ENCODE measurements at places on chromosomes 2 and 18. TPM values are rescaled to one million over a fixed set of nuclear protein-coding genes. Genes with fewer than 3 reads are reported as not detected.

SIX2 gene
- 0.39 TPM for total RNA-seq

NOSTRIN gene
- total RNA-seq, result 9.4 TPM

GRCh38 chr2:46327627-46328026 lies 30.4 kb downstream of the EPAS1 start:
- no peak for DNase-seq

GRCh38 chr18:2984091-2984490 lies 28.9 kb downstream of the LPIN2 start:
- DNase-seq, result no peak

MAP3K19 gene
- total RNA-seq, result not detected

DNA sequence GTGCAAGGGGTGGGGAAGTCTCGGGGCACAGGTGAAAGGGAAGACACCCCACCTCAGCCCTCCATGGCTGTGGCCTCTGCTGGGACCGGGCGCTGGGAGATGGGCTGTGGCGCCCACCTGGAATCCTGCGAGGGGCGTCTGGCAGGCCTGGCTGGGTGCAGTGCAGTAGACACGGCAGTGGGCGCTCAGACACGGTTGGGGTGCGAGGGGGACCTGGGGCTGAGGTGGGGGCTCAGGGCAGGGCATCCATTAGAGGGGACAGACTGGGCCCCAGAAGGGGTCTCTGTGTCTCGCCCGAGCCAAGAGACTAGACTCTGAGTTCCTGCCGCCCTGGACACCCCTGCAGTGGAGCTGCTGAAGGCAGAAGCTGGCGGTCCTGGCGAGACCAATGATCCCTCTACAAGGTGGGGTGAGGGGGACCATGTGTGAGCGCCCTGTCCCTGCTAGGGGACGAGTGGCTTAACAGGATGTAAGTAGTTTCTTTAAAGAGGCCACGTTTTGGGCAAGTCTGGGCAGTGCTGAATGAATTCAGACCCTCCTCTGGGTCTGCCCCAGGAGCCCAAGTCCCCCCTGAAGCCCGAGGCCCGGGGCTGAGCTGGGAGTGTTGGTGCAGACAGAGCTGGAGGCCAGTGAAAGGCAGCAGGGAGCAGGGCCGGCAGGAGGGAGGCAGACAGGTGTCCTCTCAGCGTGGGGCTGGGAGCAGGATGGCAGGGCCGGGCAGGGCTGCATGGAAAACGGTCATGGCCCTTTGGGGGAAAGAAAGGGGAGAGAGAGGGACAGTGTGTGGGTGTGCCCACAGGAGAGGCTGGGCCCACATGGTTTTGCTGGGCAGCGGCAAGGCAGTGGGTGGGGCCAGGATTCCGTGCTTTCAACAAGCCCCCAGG lies 57.2 kb downstream of the HS6ST1 start:
- no peak for DNase-seq

DNA sequence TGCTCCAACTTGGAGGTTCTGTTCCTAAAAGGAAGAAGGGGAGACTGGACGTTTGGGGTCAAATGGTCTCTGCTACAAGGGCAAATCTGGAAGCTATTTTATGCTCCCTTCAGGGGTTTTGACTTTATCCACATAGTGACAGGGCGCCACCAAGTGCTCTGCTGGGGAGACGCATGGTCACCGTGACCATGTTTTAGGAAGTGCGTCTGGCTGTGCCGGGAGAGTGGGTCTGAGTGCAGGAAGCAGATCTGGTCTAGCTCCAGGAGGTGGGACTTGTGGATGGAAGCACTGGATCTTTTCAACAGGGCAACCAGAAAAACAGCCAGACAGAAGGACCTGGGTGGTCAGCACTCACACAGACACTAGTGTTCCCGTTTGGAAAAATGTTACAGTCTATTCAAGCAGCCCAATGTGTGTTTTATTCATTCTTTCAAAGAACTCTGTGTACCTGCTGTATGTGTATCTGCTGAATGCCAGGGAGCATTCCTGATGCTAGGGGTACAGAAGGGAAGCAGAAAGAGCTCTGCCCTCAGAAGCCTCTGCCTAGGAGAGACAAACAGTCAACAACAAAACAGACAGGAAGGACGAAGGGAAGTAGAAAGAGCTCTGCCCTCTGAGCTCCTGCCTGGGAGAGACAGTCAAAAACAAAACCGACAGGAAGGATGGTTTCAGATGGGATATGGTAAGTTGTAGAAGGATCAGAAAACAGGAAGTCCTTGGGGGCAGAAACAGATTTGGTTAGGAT lies 14.3 kb downstream of the IMPA2 start:
- DNase-seq, result peak; percentile 51

DNA sequence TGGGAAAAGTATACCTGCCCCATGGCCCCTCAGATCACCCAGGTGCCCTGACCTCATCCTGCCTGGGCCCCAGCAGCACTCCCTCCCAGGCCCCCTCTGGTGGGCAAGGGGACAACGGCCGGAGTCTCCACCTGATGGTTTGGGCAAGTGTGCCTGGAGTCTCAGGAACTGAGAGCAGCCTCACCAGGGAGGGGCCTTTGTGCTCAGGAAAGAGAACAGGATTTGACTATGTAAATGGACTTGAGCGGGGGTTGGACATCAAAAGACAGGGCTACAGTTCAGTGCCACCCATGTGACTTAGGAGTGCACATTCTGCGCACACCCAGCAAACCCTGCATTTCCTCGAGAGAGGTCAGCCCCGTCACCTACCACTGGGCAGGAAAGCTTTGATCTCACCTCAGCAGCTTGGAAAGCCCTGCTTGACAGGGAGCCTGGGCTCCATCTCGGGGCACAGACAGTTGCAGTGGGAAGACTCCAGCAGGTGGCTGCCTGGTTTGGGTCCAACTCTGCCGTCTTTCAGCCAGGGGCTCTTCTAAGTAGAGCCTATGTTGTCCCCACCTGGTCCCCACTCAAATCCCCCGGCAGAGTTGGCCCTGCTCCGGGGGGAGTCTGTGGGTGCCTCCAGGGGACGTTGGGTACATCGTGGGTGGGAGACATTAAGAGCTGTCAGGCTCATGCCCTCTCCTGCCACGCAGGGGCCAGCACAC lies 3.3 kb downstream of the INPP5D start:
- no peak for DNase-seq

DNA sequence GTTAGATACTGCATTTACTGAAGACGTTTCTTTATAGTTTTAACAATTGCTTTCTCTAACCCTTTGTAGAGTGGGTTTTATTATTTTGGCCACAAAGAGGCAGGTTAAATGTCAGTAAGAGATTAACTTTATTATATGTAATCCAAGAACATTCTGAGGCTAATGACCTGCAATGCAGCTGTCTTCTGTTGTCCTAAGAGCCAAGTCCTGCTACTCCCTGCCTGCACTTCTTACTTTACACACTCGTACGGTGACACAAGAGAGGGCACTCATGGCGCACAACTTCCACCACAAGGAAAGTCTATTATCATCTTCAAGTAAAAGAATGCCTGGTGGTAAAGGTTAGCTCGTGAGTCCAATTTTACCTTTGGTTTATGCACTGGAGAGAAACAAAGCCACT lies 471.0 kb upstream of the HNMT start:
- no peak for DNase-seq

- DNase-seq, result no peak
These were observed 19.0 kb downstream of the ALK start for GRCh38 chr2:29902356-29902755.

CCDC85A gene
- 3.6 TPM for total RNA-seq

DNA sequence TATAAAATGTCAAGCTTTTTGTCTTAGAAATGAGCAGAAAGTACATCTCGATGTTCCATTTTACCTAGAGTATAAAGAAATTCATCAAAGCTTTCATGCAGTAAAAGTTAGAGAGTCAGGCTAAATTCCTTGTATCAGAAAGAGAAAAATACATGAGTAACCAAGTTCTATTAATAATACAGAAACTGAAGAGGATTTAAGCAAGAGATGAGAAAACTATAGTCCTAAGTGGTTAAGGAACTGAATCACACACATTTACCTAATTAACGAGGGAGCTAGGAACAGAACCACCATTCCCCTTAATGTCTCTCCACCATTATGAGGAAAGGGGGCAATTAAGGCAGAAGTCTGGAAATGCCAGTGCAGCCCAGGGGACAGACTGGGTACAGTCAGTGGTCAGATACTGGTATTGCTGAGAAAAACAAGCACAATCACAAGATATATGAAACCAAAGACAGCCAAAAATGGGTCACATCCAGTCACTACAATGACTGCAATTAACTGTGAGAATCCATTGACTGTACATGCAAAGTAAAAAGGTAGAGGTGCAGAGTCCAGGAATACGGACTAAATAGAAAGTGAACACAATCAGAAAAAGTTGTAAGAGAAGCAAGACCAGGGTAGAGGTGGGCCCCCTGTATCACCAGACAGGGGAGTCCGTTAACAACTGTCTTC lies 23.9 kb downstream of the MAP4K3 start:
- no peak for DNase-seq

GRCh38 chr2:231364961-231365810 lies 30.3 kb upstream of the B3GNT7 start:
- DNase-seq, result peak; percentile 62

DNA sequence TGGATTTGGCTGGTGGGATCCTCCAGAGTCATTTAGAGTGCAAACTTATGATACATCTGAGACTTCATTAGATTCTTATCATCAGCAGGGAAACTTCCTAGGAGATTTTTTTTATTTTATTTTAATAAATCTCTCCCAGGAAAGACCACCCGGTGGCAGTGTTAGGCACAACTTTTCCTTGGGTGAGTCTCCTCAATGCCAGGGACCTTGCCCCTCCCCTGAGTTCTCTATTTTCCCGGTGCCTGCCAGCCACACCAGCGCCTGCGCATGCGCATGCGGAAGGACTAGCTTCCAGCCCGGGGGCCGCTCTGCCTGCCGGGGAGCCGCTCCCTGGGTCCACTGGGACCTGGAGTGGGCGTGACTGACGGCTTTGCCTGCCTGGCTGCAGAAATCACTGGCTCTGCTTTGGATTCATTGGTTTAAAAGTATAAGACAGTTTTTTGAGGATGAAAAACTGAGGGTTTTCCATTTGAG lies 86.6 kb downstream of the TMEM182 start:
- peak; percentile 48 for DNase-seq

OTX1 gene
- total RNA-seq, result 1.1 TPM

- DNase-seq, result no peak
These were observed 14.8 kb upstream of the SLC66A3 start for GRCh38 chr2:11140492-11140891.

DNA sequence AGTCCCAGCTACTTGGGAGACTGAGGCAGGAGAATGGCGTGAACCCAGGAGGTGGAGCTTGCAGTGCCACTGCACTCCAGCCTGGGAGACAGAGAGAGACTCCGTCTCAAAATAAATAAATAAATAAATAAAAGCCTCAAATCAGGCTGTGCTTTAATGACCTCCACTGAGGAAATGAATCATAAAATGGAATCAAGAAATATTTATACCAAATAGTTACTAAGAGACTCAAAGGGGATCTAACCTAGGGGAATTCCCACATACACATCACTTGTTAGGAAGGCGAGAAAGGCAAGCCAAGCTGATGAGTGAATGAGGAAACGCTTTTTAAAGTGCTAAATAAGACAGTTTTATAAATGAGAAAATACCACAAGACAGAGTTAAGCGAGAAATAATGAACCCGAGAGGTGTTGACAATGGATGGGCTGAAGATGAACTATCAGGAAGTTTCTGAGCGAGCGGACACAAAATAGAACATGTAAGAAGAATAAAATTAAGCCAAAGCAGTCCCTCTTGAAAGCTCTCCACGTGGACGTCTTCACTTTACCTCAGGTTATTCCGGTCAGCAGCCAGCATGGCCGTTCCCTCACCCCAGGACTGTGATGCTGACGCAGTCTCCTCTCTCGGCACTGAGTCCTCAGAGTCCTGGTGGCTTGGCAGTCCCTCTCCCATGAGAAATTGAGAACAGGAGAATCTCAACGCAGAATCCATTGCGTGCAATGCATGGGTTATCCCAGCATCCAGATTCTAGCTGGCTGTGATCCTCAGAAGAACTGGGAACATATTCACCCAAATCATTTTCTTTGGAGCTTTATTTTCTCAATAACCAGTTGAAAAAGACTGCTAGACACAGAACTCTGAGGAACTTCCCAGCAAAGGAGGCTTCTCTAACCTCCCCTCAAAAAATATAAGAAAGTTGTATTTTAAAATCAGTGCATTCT lies 22.3 kb downstream of the PXDN start:
- peak; percentile 24 for DNase-seq

SERPINB13 gene
- total RNA-seq, result 21.2 TPM

GRCh38 chr2:33236482-33237385 lies 239.7 kb upstream of the RASGRP3 start:
- peak; percentile 70 for DNase-seq

NXPH2 gene
- 1.9 TPM for total RNA-seq

GRCh38 chr2:55160422-55160821 lies 71.7 kb downstream of the CLHC1 start:
- DNase-seq, result no peak

CD8B2 gene
- 0.10 TPM for total RNA-seq

- DNase-seq, result no peak
These were observed 12.9 kb downstream of the TMEM247 start for GRCh38 chr2:46492301-46492700.

DNA sequence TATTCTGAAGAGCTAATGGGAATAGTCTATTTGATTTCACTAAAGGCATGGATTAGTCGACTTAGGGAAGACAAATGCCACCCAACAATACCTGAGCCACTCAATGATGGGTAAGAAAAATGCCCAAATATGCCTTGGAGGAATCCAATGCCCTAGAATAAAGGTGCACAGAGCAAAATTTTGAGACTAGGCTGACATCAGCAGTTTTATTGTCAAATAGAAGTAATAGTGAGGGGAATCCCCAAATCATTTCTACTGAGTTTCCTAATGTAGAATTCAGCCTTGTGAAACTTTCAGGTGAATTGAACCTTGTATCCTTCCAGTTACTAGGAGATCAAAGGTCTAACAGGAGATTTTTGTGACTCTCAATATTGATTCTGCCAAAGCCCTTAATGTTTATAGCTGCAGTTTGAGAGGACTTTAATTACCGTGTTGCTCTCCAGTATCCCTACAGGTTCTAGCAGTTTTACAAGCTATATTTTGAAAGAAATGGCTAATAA lies 50.8 kb upstream of the THSD7B start:
- DNase-seq, result no peak

MEP1B gene
- total RNA-seq, result not detected

- peak; percentile 68 for DNase-seq
These were observed 56.8 kb downstream of the BIN1 start for GRCh38 chr2:127049927-127050802.

GRCh38 chr2:187360286-187360685 lies 87.8 kb downstream of the CALCRL start:
- DNase-seq, result no peak

GRCh38 chr2:191245869-191246531 lies 796 bp downstream of the MYO1B start:
- DNase-seq, result peak; percentile 85

DNA sequence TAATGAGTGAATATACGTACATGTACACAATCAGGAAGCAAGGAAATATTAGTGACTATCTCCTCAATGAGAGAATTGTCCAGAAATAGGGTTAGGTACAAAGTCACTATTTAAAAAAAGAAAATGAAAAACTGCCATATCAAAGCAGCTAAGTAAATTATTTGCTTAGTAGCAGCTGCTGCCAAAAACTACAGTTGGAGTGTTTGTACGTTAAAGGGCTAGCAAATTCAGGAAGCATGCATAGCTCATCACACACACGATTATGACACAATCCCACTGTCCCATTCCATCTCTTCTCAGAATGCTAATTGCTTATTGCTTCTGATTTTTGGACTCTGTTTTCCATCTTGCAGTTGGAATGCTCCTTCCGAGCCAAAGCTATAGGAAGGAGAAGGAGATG lies 2012.5 kb upstream of the LRRTM1 start:
- DNase-seq, result peak; percentile 43

- no peak for DNase-seq
These were observed 16.1 kb upstream of the CCNYL1 start for GRCh38 chr2:207695293-207695692.

Measured in skin of body (tissue), 3 donors.